ENCODE measurements at places on chromosomes 13 and 19.

GRCh38 chr19:35144600-35145436 lies 1.8 kb downstream of the FXYD7 start:
- peak; percentile 72 for DNase-seq

GRCh38 chr19:10431943-10432735 lies 11.8 kb downstream of the PDE4A start:
- DNase-seq: peak; percentile 85

DNA sequence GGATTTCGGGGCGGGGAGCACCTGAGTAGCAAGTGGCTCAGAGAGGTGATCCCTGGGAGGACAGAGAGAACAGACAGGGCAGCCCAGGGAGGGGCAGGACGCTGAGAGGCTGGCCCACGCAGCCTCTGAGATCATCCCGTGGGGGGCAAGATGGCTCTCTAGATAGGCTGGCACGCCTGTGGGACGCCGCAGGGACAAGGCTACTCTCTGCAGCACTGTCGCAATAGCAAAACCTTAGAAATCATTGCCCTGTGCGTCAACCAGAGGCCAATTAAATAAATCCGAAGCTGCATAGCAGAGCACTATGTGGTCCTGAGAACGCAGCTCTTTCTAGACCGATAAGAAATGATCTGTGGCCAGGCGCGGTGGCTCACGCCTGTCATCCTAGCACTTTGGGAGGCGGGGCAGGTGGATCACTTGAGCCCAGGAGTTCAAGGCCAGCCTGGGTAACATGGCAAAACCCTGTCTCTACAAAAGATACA lies 5.1 kb downstream of the PEX11G start:
- no peak for DNase-seq

DNA sequence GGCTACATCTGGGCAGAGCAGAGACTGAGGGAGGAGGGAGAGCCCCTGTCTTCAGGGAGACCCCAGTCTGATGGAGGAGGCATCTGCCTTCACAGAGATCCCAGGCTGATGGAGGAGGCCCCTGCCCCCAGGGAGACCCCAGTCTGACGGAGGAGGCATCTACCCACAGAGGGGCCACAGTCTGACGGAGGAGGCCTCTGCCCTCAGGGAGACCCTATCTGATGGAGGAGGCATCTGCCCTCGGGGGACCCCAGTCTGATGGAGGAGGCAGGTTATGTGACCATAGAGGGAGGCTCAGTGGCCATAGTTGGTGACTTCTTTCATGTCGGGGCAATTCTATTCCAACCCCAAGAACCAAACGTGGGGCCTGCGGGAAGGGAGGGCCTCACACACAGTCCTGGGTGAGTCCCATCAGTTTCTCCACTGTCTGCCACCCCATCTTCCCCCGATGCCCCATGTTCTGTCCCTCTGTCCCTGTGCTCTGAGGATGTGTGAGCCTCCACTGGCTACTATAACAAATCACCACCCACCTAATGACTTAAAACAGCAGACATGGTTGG lies 14.3 kb downstream of the MISP start:
- DNase-seq: no peak

GRCh38 chr13:22194106-22194805 lies 523.4 kb downstream of the FGF9 start:
- DNase-seq: no peak

- no peak for DNase-seq
Observed at GRCh38 chr13:60407095-60407494, 10.1 kb downstream of the TDRD3 start.

GRCh38 chr13:26585136-26585535 lies 27.7 kb downstream of the WASF3 start:
- DNase-seq: no peak

GRCh38 chr19:17058236-17058635 lies 17.0 kb downstream of the HAUS8 start:
- no peak for DNase-seq

DNA sequence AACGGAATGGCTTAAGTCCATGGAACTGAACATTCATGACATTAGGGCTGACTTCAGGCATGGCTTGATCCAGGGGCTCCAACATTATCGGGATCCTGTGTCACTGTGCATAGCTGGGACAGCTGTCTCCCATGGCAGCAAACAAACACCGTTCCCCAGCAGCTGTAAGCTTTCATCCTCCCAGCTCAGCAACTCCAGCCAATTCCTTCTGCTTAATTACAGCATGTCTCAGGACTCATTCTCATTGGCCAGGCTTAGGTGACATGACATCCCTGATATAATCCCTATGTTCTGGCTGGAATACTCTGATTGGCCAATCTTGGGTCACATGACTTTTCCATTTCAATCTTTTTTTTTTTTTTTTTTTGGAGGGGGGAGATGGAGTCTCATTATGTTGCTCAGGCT lies 10.9 kb upstream of the TLE5 start:
- no peak for DNase-seq

- DNase-seq: no peak
Observed at GRCh38 chr19:46550684-46551083, 50.4 kb upstream of the CALM3 start.

GRCh38 chr13:99425485-99426341 lies 75.6 kb upstream of the TM9SF2 start:
- no peak for DNase-seq

- DNase-seq: peak; percentile 78
Observed at GRCh38 chr19:41307090-41307875, 2.7 kb upstream of the CCDC97 start.

DNA sequence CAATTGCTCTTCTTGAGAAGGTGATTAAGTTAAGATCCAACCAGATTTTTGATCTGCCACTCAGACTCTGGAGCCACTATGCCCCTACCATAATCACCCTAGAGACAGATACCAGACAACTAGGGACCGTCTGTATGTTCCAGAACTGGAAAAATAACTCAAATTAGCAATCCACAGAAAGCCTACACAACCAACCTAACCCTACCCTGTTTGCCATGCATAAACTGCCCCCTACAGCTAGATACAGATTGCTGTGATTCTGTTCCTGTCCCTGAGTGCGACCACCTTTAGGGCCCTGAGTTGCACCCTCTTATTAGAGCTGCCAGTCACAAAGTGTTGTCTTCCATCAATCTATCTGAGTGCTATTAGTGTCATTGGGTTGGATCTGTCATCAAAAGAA lies 929.8 kb upstream of the SLITRK1 start:
- no peak for DNase-seq
